Amniotic stem cell (primary cell): ENCODE measurements at places on chromosomes 2 and 18.

GRCh38 chr2:21773168-21773567 lies 649.4 kb downstream of the TDRD15 start:
- DNase-seq: no peak

DNA sequence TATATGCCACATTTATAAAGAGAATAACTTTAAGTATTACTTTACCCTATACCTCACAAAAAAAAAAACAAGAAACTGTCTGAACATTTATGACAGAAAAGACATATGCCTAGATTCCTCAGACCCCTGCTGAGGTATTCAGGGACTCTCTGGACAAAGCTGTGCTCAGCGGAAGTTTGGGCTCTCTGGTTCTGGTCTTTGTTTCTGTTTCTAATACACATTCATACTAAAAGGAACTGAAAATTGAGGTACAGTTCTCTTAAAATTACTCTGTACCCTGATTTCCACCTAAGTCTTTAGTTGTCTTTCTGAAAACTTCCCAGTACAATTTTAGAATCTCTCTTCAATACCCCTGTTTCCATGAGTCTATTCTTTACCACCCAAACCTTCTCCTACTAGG lies 160.3 kb downstream of the IKZF2 start:
- DNase-seq: no peak

- DNase-seq: peak; percentile 93
Observed at GRCh38 chr2:28276076-28276618, 116.5 kb upstream of the FOSL2 start.

- DNase-seq: no peak
Observed at GRCh38 chr2:64374686-64375085, 79.3 kb upstream of the LGALSL start.

- DNase-seq: no peak
Observed at GRCh38 chr2:5520463-5520972, 171.7 kb upstream of the SOX11 start.

GRCh38 chr2:74474899-74475298 lies 2.4 kb upstream of the MRPL53 start:
- DNase-seq: no peak

DNA sequence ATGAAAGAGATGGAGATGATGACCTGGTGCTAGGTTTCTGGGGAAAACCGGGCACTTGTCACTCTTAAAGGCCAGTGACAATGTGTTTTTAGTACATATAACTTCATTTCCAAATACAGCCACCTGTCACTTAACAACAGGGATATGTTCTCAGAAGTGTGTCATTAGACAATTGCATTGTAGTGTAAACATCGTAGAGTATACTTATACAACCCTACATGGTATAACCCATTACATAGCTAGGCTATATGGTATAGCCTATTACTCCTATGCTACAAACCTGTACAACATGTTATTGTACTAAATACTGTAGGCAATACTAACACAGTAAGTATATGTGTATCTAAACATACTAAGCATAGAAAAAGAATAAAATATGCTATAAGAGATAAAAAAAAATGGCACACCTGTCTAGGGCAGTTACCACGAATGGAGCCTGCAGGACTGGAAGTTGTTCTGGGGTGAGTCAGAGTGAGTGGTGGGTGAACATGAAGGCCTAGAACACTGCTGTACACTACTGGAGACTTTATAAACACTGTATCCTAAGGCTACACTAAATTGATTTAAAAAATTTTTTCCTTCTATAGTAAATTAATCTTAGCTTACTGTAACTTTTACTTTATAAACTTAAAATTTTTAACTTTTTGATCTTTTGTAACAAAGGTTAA lies 123.2 kb downstream of the THADA start:
- DNase-seq: no peak

DNA sequence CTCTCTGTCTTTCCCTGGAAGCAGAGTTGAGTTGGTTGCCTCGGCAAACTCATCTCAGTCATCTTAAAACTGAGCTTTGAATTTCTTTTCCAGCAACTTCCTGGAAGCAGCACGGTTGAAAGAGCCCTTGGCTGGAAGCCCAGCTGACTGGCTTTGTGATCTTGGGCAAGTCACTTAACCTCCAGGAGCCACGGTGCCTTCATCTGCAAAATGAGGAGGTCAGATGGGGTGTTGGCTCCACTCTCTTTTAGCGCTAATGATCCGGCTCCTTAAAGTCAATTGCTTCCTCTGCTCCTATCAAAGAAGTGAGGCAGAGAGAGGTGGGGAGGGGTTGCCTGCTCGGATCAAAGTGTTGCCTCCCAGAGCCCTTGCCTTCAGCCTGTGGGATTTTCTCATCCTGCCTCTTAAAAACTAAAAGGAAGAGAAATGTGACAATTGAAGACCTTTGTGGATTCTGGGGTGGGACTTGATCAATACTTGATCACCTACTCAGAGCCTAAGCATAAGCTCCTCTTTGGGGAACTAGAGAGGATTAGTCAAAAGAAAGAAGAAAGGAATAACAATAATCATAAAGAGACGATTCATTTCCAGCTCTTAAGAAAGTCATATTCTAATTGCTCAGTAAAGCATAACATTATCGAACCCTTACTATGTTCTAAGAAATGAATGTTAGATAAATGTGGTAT lies 86.6 kb downstream of the MYCN start:
- DNase-seq: no peak

DNA sequence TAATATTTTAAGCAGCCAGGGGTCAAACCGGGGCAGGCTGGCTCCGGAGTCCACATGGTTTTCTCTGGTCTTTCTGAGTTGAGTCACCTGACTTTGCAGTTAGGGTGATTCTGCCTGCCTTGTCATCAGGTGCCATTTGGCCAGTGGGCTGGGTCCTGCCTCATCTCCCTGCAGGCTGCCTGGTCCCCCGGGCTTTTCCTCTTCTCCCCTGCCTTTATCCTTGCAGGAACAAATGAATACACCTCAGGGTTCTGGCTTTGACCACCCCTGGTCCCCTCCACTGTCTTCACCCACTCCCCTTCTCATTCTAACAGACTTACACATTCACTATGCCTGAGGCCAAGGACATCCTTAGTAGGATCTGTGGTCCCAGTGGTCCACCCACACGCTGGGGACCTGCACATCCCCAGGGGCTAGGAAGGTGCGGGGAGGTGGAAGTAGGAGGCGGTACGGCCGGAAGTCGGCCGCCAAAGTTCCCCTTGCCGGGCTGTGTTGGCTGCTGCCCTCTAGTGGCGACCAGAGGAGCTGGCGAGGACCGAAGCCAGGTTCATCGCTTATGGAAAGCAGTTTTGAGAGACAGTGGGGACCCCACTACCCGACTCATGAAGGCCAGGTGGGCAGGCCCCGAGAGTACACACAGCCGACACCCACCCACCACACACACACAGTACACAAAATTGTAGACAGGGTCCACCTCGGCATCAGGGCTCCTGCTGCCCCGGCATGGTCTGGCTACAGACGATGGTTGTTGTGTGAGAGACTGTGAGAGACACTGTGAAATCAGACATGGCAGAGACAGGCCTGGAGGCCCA lies 6.3 kb upstream of the TEX261 start:
- DNase-seq: peak; percentile 9

- DNase-seq: no peak
Observed at GRCh38 chr18:50456285-50456684, 81.4 kb downstream of the SKA1 start.

- no peak for DNase-seq
Observed at GRCh38 chr2:239499726-239500573, 99.1 kb upstream of the HDAC4 start.

DNA sequence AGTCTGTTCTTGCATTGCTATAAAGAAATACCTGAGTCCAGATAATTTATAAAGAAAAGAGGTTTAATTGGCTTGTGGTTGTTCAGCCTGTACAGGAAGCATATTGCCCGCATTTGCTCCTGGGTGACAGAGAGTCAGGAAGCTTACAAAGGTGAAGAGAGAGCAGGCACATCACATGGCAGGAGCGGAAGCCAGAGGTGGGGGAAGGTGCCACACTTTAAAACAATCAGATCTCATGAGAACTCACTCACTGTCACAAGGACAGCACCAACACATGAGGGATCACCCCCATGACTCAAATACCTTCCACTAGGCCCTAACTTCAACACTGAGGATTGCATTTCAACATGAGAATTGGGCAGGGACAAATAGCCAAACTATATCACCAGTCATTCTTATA lies 124.8 kb upstream of the COL5A2 start:
- DNase-seq: no peak

DNA sequence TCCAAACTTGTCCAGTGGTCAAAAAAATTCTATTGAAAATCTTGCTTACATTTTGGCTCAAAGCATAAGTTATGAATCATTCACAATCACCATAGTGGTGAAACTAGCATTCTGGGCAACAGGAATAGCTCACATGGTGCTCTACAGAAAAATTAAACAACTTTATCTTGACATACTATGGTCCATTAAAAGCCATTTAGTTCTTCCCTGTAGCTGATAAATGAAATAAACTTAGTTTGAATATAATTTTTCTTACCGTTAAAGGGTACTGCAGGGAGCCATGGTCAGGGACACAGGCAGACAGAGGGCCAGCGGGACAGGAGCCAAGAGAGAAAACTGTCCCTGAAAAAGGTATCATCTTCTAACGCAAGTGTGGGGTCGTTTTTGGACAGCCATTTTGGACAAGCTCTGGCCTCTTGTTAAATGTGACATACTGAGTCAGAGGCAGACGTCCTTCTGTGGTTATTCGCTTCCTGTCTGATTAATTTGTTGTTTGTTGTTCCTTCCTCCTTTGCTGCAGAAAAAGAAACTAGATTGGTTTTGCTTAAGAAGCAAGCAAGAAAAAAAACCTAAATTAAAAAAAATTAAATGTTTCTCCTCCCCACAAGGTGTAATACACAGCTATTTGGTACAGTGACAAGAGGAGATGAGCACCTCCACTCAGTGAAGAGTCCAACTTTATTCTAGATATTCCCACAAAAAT lies at the start of gene WIPF1:
WIPF1 (minus strand) TSS at position 460 of the 703 bp plus-strand sequence. CDS start 12,231 bp downstream, outside the sequence.
- DNase-seq: no peak

GRCh38 chr2:5617358-5617757 lies 74.8 kb upstream of the SOX11 start:
- DNase-seq: no peak

- no peak for DNase-seq
Observed at GRCh38 chr2:128573531-128573930, 254.9 kb upstream of the HS6ST1 start.

DNA sequence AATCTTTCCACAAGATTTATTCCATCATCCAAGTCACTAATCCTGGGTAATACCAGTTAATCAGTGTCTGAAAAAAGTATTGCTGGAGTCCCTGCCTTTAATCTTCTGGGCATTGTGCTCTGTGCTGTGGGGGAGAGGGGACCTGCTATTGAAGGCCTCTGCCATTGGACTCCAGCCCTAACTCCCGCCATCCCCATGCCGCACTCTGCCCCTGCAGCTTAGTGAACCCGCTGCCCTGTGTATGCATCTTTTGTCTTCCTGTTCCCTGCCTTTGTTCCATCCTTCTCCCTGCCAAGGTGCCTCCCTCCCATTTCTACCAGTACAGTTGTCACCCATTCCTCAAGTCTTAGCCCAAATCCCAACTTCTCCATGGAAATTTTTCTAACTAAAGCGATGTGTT lies 113.8 kb upstream of the EPAS1 start:
- DNase-seq: no peak

DNA sequence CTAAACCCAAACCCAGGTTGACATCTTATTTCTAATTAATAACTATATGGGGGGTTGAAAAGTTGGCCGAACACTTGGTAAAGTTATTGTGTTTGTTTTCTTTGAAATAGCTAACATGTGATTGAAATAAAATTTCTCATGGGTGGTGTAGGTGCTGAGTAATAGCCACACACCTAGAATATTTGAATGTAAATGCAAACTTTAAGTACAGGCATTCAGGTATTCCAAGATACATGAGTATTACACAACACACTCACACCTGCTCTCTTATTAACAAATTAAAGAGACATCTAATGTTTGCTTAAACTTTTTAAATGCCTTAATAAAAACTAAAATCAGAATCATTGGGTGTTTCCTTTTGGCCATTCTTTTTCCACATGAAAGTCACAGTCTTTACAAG lies 165.5 kb downstream of the EHBP1 start:
- DNase-seq: no peak

- peak; percentile 38 for DNase-seq
Observed at GRCh38 chr2:31475692-31476091, 61.1 kb upstream of the XDH start.

DNA sequence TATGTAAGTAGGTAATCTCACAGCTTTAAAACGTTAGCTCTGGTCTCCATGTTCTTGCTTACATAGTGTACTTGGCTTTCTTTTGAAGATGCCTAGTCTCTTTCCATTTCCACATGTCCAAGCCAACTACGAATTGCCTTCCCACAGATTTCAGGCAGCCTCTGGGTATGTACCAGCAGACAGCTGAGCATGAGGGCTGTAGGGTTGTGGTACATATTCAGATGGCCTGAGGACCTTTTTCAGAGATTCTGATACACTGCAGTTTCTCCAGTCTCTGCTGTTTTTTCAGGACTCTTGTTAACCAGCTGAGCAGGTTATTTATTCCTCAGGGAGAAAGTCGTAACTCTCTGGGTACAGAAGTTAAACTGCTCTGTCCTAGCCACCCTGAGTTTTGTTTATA lies 3.1 kb upstream of the KCNJ13 start:
- DNase-seq: no peak

GRCh38 chr2:21356086-21356856 lies 232.5 kb downstream of the TDRD15 start:
- no peak for DNase-seq

GRCh38 chr2:30860726-30861125 lies 53.5 kb upstream of the CAPN13 start:
- DNase-seq: no peak

DNA sequence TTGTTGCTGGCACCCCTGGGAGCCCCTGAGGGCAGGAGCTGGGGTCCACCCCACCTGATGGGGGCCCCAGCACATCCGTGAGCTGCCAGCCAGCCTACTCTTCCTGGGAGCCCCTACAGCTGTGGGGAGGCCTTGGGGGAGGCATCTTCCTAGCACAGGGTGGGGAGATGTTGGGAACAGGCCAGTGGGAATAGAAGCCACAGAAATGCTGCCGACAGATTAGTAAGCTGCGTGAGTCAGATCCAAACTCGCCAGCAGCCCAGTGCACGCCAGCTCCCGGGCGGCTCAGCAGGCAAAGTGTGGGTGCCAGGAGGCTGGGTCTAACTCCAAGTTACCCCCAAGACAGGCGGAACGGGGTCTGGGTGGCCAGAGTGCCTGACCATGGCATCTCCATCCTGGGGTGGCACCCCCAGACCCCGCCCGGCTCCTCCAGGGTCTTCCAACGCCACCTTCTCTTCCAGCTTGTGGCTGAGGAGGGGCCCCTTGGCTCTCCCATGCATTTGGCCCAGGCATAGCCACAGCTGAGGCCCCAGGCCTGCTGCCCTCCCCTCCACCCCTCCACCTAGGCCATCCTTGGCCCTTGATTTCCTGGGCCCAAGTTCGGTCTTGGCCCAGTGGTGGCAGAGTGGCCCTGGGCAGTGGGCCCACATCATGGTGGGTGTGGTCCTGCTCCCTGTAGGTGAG lies 15.3 kb downstream of the CROCC2 start:
- peak; percentile 86 for DNase-seq

GRCh38 chr2:196290569-196290968 lies 119.2 kb upstream of the STK17B start:
- no peak for DNase-seq

GRCh38 chr18:40367576-40367975 lies 1587.5 kb upstream of the PIK3C3 start:
- DNase-seq: no peak
